ENCODE measurements at places on chromosomes 3 and 15.

- DNase-seq, result no peak
These were observed 30.8 kb downstream of the SIN3A start for GRCh38 chr15:75420698-75421097.

- no peak for DNase-seq
These were observed 892 bp downstream of the NMD3 start for GRCh38 chr3:161221806-161222600.

DNA sequence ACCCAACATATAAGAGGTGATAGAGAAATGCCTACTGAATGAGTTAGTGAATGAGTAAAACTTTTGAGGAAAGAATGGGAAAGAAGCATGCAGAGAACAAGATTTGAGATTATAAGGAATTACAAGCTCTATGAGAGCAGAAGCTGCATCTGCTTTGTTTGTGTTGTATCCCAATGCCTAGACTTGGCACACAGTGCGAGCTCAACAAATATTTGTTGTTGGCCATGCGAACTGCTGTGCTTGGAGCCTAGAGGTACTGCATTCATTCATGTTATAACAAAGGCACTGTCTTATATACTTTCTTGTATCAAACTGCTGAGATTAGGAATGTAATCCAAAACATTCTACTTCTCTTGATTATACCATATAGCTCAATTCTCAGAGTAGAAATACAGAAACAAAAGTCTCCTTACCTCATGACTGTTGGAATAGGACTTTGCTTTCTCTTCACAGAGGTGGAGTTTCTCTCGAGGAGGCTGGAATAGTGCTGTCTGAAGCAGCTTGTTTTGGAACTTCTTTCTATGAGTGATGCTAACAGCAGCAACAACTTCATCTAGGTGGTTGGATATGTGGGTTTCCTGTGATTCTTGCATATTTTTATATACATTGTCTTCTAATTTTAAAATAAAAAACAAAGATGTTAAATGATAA lies 21.1 kb downstream of the TTC23 start:
- no peak for DNase-seq

- DNase-seq, result no peak
These were observed 106.1 kb upstream of the GMNC start for GRCh38 chr3:190968616-190969015.

All from keratinocyte (primary cell).